ENCODE measurements at places on chromosomes 5 and 9.

DNA sequence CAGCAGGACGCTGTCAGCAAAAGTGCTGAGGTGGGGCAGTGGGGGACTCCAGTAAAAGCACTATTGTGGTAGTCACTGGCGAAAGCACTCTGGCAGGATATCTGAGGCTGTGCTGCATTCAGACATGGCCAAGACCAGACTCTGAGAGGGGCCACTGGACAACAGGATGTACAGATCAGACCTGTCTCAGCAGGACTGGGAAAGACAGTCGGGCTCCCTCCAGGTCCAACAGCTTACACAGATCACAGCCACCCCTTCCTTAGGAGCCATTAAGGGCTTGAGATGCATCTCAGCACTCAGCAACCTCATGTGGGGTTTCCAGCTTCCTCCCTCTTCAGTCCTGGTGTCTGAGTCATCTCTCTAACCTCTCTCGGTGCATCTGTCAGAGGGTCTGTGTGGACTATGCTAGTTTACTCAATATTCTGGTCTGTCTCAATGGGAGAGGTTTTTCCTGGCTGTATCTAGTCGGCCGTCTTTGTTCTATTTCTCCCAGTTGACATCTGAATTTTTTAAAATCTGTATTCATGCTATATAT, 154.5 kb downstream of the CWC27 start:
- DNase-seq = no peak

- DNase-seq = no peak
Measured at GRCh38 chr9:128733256-128733655, 9.3 kb upstream of the ZDHHC12 start.

DNA sequence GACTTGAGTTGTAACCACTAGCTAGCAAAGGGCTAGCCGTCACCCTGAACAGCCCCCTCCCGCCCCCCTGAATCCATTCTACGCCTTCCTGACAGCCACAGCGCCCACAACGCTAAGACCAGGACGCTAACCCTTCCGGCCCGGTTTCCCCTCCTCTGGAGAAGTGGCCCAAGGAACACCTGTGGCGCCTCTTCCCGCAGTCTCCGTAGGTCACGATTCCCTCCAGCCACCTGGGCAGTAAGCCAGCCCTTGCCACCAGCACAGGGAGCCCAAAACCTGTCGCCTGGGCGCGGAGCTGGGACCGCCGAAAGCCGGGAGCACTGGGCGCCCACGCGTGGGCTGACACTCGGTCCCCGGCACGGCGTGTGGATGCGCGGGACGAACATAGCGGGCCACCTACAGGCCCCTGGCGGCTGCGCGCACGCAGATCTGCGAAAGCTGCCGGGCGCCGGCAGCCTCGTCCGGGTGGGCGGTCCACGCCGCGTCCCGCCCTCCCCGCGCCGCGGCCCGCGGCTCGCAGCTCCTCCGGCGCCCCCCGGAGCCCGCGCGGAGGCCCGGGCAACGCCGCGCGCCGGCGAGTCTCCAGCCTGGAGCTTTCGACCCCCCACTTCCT, 596 bp downstream of the IRF1 start:
- no peak for DNase-seq

- no peak for DNase-seq
Measured at GRCh38 chr5:80067531-80068245, 32.5 kb downstream of the THBS4 start.

- DNase-seq = no peak
Measured at GRCh38 chr5:5026409-5026785, 113.7 kb upstream of the ADAMTS16 start.

GRCh38 chr9:130448035-130448624, 3.4 kb downstream of the ASS1 start:
- DNase-seq = no peak

- no peak for DNase-seq
Measured at GRCh38 chr5:107676702-107677101, 6.0 kb upstream of the EFNA5 start.

- no peak for DNase-seq
Measured at GRCh38 chr5:5341531-5342292, 80.8 kb upstream of the ICE1 start.

- DNase-seq = no peak
Measured at GRCh38 chr5:14219800-14220512, 76.8 kb downstream of the TRIO start.

- DNase-seq = no peak
Measured at GRCh38 chr9:76161106-76161505, 233.1 kb downstream of the RFK start.

DNA sequence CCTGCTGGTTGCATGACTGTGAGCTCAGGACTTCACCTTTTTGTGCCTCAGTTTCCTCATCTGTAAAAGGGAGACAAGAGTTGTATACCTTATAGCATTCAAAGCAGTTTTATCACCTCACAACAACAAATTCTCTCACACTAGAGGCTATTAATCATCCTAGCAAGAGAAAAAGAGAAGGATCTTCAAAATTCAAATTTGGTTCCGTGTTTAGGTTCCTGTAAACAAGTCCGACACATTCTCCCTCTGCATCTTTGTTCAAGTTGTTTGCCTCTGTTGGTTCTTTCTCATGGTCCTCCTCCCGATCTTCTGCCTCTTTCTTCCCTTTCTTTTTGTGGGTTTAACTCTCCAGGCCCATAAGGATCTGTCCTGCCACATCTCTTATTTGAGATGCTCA, 218.0 kb downstream of the PIK3R1 start:
- DNase-seq = no peak

Measured in GM06990 (cell line).